ENCODE measurements at places on chromosomes 4 and X.

DNA sequence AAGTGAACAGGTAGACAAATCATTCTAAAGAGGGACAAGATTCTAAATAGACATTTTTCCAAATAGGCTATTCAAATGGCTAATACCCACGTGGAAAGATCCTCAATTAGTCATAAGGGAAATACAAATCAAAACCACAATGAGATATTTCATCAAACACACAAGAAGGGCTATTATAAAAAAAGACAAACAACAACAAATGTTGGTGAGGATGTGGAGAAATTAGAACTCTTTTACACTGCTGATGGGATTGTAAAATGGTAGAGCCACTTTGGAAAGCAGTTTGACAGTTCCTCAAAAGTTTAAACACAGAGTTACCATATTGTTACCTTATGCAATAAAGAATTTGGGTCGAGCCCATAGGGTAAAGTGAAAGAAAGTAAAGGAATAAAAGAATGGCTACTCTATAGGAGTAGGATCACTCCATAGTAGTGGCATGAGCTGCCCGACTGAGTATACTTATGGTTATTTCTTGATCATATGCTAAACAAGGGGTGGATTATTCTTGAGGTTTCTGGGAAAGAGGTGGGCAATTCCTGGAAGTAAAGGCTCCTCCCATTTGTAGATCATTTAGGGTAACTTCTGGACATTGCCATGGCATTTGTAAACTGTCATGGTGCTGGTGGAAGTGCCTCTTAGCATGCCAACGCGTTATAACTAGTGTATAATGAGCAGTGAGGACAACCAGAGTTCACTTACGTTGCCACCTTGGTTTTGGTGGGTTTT, 58.9 kb upstream of the FAM9C start:
- DNase-seq: no peak

- no peak for DNase-seq
Observed at GRCh38 chr4:90495936-90496335, 368.7 kb downstream of the CCSER1 start.

DNA sequence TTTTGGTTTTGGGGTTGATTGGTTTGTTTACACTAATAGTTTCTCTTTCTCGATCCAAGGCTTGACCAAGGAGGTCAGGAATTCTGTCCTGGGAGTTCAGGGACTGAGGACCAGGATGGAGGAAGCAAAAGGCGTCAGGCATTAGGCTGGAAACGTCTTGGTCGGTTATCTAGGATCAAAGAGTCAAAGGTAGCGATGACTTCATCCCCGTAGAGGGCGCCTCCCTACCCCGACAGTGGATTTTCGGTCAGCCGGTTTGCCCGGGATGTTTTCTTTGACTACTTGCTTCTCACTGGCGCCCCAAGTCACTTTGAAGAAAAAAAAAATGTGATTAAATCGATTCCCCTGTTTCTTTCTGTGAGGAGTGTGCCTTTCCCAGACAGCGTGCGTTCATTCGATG, 980 bp upstream of the FHDC1 start:
- DNase-seq: no peak

DNA sequence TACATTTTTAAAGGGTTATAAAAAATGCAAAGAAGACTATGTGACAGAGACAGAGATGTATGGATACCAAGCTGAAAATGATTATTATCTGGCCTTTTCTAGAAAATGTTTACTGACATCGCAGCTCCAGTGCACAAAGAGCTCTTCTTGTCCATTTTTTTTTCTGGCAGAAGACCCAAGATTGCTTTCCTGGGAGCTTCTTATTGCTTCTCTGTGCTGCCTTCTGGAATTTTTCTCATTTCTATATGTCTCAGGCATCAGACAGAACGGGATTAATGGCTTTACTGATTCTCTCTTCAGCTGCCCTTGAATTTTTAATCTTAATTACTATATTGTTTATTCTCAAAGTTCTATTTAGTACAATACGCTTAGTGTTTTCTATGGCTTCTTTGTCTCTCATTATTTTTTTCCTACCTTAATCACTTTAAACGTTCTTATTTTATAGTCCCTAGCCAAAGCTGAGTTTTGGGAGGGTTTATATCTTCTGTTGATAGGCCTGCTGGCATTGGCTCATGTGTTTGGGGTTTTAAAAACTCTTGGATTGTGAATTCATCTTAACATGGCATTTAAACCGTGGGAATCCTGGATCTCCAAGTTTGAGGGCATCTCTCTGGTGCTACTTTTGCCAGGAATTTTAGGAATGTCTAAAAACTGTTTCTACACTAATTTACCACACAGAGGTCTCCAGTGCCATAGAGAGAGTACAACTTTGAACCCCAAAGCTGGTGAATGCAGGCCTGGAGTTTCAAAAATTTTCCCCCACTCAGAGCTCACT, 138.9 kb upstream of the LNX1 start:
- DNase-seq: no peak

DNA sequence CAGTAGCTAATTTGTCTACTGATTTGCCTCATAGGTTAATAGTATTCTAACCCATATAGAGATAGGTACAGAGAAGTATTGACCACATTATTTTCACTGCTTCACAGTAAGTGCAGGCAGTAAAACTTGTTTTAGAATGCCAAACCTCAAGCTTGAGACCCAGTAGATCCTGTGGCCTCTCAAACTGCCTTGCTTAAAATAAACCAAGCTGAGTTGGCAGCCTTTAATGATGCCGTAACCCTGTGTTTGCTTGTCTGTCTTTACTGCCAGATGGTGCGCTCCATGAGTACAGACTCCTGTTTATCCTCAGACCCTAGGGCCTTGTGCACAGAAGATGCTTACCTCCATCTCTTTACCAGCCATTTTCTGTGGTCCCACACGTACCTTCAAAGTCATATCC, 50.8 kb downstream of the ANXA3 start:
- DNase-seq: no peak

GRCh38 chr4:71604785-71605184, 179.1 kb downstream of the GC start:
- no peak for DNase-seq

DNA sequence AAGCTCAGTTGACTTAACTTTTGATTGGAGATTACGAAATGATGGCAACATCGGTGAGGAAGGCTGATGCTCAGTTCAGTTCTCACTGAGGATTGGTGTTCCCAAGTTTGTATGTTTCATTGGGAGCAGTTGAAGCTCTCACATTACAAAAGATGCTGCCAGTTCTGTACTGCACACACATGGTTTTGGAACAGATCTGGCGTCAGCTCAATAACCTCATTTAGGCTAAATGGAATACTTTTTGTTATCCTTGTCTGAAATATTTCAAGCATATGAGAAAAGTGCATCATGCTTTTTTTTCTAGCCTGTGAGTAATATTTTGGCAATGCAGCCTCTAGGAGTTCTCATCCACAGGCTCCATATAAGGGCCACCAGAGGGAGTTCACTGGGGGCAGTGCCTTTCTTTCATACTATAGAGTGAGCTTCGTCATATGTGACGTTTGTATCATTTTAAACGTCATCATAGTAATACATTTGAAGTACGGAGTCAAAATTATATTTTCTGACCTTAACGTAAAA, 4.1 kb downstream of the ENPEP start:
- peak; percentile 80 for DNase-seq

GRCh38 chrX:54808109-54808604, 612 bp downstream of the MAGED2 start:
- peak; percentile 63 for DNase-seq

- DNase-seq: no peak
Observed at GRCh38 chr4:97665553-97665952, 477.7 kb downstream of the STPG2 start.

DNA sequence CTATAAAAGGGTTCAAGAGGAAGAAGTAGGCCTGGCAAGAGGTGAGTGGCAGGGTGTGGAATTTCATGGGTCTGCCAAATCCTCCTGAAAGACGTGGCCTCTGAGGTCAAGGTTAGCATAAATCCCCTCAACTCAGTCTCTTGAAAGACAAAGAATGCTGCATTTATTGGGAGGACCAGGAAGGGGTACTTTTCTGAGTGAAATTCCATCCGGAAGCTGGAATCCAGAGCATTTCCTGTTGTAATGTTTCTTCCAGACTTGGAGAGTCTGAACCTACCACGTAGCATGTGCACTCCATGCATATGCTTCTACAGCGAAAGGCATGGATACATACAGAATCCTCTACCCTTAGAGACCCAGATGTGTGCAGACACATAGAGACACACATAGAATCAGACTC, 13.4 kb upstream of the FGD1 start:
- DNase-seq: no peak

- DNase-seq: no peak
Observed at GRCh38 chr4:78818530-78819079, 42.5 kb downstream of the BMP2K start.
